ENCODE measurements at places on chromosomes 6 and 20. TPM values are rescaled to one million over a fixed set of nuclear protein-coding genes. Genes with fewer than 3 reads are reported as not detected.

DNA sequence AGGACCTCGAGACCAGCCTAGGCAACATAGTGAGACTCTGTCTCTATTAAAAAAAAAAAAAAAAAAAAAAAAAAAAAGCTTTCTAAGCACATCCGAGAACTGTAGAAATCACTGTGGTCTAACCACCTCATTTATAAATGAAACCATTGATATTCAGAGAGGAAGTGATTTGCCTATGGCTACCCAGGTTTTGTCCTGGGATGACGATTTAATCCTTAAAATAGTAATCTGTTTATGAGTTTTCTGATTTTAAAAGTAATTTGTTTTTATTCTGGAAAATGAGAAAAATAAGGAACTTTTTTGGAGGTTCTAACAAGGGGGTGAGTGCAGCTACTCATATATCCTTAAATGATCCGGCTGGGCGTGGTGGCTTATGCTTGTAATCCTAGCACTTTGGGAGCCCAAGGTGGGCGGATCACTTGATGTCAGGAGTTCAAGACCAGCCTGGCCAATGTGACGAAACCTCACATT lies 6.5 kb upstream of the BTN3A2 start:
- DNase-seq = no peak

Gene CCDC28A
- 24.2 TPM for total RNA-seq

GRCh38 chr6:124703541-124703940 lies 258.7 kb upstream of the RNF217 start:
- DNase-seq = no peak

Gene DOK5
- total RNA-seq = not detected
